Effector CD8-positive, alpha-beta T cell (primary cell): ENCODE measurements at places on chromosomes 16 and 17.
A peak's percentile ranks its signal among the peaks of the same experiment; 100 is the strongest.

DNA sequence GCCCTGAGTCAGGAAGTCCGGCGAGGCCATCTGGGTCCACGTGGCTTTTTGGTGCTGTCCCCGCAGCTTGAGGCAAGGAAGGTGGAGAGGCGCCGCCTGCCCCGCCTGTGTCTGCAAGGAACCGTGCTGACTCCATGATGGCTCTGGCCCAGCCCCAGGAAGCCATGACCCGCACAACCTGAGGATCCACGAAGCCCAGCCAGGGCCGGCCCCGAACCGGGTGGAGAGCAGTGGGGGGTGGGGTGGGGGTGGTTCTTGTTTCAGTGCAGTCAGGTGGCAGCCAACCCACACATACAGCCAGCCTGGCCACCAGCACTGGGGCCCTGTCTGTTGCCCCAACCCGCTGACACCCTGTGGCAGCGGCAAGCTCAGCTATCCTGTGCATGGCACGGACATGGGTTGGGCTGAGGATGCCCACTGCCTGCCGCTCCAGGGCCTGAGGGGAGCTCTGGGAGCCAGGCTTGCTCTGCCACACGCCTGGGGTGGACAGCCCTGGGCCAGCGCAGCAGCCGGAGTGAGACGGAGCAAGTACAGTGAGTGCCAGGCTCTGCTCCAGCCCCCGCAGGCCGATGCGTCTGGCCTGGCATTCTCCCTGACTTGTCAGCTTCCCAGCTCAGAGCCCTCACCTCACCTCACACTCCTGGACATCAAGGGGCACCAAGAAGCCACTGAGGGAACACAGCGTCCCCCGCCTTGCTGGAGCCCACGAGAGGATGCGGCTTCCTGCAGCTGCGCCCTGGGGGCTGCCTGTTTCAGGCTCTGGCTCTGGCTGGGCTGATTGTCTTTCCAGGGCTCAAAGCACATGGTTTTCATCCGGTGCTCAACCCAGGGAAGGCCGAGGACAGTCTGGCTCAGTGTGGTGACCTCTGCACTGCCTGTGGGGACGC is 68.8 kb downstream of the LMF1 start:
- no peak for DNase-seq

DNA sequence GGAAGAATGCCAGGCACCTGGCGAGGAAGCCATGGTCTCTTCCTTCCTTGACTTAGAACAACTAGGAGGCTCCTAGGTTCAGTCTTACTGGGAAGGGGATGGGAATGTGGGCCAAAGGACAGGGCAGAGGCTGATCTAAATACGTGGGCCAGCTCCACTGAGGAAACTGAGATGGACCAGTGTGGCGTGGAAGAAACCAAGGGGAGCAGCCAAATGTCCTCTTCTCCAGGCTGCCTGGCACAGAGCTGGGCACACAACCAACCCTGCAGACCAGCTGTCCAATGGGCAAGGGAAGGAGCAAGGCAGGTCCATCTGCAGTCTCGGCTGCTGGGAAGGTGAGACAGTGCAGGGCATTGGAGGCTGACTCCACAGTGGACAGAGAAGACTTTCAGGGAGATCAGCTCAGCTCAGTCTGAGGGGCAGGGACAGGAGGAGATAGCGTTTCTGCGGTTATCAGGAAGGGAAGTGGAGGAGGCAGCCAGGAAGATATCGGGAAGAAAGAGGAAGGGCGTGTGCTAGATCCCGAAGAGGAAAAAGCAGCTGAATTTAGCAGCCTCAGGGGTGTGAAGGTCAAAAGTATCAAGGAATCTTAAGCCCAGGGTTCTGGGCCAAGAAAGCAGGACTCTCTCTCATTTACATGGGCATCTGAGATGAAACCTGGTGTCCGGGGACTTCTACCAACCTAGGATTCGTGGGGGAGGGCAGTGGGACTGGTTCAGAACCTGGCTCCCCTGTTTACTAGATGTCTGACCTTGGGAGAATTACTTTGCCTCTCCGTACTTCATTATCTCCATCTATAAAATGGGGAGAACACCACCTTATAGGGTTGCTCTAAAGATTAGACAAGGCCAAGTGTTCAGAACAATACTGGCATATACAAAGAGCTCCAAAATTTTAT is 1.8 kb downstream of the KIFC3 start:
- DNase-seq, result no peak

- no peak for DNase-seq
Observed at GRCh38 chr17:6162216-6162615, 92.0 kb downstream of the WSCD1 start.

DNA sequence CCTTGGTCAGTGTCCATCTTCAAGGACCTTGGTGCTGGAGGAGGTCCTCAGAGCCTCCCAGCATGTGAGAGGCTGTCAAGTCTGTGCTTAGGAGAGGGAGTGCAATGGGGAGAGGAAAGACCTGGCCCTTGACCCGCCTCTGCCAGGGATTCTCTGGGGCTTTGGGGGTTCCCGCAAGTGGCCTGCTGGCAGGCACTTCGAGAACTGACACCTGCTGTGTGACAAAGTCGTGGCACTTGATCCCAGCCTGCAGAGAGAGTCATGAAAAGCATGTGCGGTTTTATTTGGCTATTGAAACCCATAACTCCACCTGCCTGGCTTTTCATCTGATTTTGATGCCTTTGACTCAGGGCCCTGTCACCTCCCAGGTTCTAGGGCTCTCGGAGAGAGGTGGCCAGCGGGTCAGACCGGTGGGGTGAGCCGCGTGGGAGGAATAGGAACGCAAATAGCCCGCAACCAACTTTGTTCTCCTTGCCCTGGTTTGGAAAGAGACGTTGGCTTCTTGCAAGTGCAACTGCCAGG is 42.8 kb upstream of the GSE1 start:
- no peak for DNase-seq

DNA sequence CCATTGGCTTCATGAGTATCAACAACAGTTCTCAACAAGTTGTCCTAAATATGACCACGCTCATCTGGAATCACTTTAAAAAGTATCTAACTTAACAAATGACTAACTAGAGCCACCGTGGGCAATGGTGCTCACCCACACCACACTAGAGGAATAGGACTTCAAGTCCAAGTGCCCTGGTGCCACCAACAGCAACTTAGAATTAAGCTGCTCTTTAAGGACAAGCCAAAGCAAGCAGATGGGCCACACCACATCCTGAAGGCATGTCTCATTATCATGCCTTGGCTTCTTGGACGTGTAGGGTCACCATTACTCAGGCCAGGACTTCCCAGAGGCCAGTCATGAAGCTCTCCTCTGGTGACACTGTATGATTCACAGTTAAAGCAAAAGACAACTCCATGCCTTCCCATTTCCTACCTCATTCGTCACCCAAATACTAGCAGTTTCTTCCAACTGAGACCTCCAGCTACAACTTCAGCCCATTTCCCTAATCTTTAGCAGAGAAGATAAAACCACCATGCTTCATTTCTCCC is 9.4 kb upstream of the SLC6A4 start:
- DNase-seq, result no peak

GRCh38 chr17:9472094-9472493 is 103.5 kb downstream of the STX8 start:
- no peak for DNase-seq

DNA sequence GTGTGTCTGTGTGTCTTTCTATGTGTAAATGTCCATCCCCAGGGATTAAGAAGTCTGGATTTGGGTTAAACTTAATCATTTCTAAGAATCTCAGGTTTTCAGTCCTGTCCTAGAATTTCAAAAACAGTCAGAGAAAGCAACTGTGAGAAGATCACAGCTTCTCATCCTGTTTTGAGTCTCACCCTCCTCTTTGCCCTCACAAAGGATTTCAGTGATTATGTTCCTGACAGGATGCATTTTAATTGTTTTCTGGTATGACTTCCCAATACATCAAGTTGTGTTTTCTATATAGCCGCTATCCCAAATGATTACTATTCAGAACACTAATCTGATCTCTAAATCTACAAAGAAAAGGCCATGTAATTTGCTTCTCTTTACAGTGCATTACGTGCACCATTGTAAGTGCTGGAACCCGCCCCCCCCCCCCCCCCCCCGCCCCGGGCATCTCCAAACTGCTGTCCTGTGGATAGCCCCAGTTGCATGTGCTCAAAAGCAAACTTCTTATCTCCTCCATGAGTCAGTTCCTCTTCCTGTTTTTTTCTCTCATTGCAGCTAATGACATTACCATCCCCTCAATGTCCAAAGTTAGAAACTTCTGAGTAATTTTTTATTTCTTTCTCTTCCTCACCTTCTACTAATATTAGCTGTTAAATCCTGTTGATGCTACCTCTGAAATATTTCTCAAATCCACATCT is 73.9 kb downstream of the CDH13 start:
- DNase-seq, result no peak

GRCh38 chr16:84095466-84095865 is 21.3 kb downstream of the MBTPS1 start:
- DNase-seq, result no peak

- DNase-seq, result no peak
Observed at GRCh38 chr17:43559161-43559816, 13.1 kb upstream of the ETV4 start.

GRCh38 chr16:75495076-75495674 is at the start of gene CHST6:
CHST6 (minus strand) TSS chr16:75495441; CDS start chr16:75479828, 15,613 bp downstream.
- no peak for DNase-seq

DNA sequence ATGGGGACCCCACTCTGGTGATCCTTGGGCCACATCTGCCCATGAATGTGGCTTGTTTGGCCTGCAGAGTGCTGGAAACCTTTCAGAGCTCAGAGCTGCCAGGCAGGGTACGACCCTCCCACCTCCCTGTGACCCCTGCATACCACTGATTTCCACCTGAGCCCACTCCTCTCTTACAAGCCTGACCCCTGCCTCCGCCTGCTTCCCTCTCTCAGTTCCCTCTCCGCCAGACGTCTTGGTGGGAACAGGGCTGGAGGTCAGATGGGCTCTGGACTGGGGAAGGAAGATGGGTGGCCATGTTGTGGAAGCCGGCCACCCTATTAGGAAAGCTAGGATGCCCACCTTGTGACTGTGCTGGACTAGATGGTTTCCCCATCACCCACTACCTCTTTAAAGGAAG is 185.1 kb downstream of the KATNIP start:
- no peak for DNase-seq

GRCh38 chr17:29630630-29631193 is 8.0 kb upstream of the CORO6 start:
- DNase-seq, result no peak

DNA sequence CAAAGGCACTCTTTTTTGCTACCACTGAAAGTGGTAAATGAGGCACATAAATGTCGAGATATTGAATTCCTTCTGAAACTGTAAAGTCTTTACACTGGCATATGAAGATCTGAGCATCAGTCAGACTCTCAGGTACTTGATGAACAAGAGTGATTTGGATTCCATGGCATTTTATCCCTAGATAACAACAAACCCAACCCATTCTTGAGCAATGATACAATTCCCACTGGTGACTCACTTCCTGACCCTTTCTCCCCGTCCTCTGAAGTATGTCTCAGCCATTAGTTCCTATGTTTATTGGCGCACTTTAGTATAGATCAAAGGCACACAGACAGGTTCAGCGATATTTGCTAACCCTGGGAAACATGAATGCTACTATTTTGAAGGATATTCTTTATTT is 147.0 kb upstream of the RBFOX1 start:
- no peak for DNase-seq

DNA sequence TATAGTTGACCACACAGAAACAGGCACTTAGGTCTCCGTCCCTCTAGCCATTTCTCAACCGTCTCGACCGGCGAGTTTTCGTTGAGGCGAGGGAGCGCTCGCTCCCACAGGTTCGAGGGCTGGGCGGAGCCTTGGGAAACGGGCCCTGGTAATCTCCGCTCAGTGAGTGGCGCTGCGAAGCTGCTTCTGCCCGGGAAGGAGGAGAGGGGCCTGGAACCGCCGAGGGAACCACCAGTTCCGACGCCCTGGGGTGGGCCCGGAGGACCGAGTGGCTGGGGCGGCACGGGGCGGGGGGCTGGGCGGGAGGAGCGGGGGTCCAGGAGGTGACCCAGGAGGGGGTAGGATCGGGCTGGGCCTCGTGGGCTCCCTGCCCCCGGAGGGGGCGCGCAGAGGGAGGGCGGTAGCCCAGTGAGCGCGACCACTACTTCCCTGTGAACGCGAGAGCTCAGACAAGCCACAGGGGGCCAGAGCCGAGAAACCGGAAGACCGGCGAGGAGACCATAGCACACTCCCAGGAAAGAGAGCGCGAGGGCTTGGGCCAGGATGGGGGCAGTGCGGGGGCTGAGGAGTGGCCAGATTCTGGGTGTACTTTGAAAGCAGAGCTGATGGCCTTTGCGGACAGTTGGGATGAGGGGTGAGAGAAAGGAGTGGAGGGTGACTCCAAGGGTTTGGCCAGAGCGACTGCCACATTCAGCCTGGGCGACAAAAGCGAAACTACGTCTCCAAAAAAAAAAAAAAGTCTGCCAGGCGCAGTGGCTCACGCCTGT is 29.9 kb upstream of the ARL4D start:
- DNase-seq, result peak; percentile 38

DNA sequence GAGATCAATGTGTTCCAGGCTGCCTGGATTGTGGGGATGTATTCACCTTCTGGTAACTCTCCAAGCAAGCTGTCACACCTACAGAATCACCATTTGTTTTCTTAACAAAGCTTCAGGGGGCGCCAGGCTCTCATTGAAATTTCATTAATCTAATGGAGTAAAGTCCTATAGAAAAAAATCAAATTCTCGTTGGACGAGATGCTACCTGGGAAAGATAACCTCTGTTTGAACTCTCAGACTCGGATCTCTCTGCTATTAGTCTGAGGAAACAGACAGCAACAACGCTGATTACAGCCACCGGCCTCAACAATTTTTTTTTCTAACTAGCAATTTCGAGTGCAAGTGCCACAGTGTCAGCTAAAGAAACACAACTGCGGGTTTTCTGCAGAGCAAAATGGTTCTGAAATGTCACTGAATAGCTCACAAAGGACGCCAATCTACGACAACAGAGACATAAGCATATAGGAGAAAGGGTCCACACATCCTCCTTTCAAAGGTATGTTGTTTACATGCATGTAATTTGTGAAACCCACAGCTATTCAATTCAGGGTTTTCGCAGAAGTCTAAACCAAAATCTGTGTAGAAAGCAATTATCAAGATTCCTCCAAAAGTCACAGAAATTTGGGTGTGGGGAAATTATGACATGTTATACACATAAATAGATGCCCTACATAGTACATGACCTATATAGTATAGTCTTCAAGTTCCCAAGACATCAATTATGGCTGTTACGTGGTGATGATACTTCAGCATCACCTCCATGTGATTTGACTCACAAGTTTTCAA is 135.8 kb downstream of the SKAP1 start:
- DNase-seq, result no peak

GRCh38 chr16:88927010-88927409 is 50.0 kb downstream of the CBFA2T3 start:
- DNase-seq, result no peak
